Left ventricle myocardium inferior (tissue), 1 donor: ENCODE measurements at places on chromosomes 7 and 10.

- no peak for DNase-seq
These were observed 396 bp downstream of the GRM8 start for GRCh38 chr7:127252377-127252713.

GRCh38 chr7:6600093-6600492, 10.3 kb downstream of the INTS15 start:
- no peak for DNase-seq

DNA sequence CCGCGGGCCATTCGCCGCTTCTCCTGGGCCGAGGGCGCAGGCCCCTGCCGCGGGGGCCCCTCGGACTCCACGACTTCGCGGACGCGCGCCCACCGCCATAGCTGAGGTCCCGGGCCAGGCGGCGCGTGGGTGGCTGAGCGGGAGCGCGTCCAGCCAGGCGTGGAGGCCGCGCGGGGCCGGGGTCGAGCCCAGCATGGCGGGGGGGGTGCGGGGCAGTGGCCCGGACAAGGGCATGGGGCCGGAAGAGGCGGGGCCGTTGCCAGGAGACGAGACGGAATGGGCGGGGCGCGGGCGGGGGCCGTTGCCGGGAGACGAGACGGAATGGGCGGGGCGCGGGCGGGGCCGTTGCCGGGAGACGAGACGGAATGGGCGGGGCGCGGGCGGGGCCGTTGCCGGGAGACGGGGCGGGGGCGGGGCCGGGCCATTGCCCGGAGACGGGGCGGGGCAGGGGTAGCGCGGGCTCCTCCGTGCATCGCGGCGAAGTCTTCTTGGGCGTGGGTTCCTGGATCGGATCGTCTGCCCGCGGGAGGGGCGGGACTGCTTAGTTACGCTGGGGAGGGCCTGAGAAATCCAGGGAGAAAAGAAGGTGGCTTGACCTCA, 14.8 kb downstream of the ADAM8 start:
- DNase-seq = peak; percentile 91

DNA sequence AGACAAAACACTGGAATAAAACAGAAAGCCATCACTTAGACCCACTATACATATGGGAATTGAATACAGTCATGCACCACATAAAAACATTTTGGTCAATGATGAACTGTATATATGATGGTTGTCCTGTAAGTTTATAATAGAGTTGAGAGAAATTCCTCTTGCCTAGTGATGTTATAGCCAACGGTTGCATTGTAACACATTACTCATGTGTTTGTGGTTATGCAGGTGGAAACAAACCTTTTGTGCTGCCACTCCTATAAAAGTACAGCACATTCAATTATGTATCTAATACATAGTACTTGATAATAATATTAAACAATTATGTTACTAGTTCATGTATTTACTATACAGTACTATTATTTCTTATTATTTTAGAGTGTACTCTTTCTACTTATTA, 381.2 kb upstream of the MBL2 start:
- DNase-seq = no peak

DNA sequence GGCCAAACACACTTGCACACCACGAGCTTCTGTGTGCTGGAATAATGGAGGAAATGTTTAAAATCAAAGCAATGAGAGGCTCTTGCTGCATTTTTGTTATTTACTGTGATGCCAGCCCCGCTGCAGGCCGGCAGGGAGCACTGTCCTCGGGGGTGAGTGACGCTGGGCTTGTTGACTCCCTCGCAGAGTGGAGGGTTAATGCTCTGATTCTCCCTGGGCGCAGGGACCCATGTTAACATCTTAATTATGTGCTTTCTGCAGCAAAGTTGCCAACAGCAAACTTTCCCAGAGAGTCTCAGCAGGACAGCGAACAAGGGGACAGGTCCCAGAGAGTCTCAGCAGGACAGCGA, 22.9 kb downstream of the SCART1 start:
- no peak for DNase-seq
